CD4-positive, alpha-beta T cell treated with Interleukin-2 at 100 ng/mL for 4 hours (primary cell): ENCODE measurements at places on chromosomes 12 and 14.

GRCh38 chr12:46304070-46304469 lies 35.2 kb upstream of the SLC38A1 start:
- DNase-seq: no peak

- no peak for DNase-seq
Observed at GRCh38 chr12:93460902-93461301, 6.4 kb upstream of the MRPL42 start.

- no peak for DNase-seq
Observed at GRCh38 chr12:46722394-46723185, 103.2 kb downstream of the SLC38A4 start.

DNA sequence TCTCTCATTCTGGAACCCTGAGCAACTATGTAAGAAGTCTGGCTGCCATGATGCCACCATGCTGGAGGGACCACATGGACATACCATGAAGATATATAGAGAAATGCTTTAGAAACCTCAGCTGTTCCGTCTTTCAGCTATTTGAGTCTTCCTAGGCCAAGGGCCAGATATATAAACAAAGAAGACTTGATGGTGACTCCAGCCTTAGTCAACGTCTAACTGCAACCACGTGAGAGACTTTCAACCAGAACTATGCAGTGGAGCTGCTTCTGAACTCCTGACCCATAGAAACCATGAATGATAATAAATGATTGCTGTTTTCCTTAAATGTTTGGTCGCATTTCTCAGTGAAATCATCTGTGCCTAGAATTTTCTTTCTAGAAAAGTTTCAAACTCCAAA lies 20.0 kb upstream of the KITLG start:
- DNase-seq: no peak

DNA sequence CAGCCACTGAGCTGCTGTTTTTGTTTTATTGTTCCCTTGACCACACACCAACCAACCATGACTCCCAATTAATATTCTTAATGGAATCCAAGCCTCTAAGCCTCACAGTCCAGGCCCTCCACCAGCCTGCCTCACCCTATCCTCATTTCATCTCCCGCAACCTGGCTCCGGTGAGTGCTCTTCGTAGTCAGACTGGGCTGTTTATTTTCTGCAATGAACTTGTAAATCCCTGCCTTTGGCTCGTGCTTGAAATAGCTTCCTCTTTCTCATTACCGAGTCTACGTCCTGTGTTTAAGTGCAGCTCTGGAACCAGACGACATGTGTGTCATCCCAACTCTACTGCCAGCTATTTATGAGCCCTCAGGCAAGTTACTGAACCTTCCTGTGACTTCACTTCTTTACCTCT lies 12.4 kb upstream of the ETFBKMT start:
- no peak for DNase-seq

DNA sequence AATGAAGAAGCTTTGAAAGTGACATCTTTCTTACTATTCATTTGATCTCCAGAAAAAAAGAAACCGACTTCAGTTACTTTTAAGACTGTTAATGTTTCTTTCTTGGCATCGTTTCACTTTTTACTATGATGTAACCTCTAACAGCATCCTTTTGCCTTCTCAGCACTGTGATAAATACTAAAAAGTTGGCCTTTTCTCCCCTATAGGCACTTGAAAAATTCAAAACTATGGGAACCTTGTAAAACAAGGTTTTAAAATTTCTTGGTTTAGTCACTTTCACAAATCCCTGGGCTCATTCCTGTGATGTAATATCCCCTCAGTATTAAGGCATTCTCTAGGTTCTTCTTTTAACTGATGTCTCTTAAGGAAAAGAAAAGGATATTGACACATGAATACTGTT lies 281.8 kb downstream of the EGLN3 start:
- DNase-seq: no peak

- DNase-seq: no peak
Observed at GRCh38 chr12:3152892-3153291, 75.7 kb downstream of the TSPAN9 start.

- no peak for DNase-seq
Observed at GRCh38 chr12:26631846-26632245, 201.1 kb downstream of the ITPR2 start.

- no peak for DNase-seq
Observed at GRCh38 chr12:13229504-13229903, 33.0 kb downstream of the EMP1 start.

GRCh38 chr12:131752451-131752850 lies 41.6 kb downstream of the SFSWAP start:
- DNase-seq: no peak

DNA sequence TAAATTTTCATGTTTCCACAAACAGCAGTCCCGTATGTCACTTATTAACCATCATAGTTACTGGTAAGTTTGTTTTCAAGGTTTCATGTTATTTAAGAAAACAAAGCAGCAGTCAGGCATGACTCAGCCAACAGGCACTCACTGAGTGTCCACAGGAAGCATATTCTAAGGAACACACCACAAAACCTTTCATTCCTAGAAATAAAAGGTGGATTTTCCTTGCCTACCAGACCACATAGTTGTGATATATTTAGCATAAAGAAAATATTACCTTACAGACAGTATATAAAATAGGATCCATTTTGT lies 143.3 kb upstream of the AVPR1A start:
- DNase-seq: no peak

- no peak for DNase-seq
Observed at GRCh38 chr12:76713130-76713529, 50.8 kb upstream of the ZDHHC17 start.

DNA sequence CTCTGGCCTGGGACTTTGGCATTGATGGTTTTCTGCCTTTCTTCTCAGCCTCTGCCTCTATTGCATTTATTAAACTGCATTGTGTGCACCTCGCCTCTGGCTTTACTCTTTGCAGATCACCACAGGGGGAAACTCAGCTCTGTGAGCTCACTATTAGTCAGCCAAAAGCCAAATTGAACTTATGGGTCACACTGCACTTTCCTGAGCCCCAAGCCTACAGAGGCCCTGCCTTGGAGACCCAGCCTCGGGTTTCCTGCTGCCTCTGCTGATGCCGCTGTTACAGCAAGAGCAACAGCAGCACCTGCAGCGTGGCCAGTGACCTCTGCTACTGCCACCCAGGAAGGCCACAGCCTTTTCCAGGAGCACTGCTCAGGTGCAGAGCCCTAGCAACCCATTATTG lies 122.5 kb downstream of the DAD1 start:
- no peak for DNase-seq

DNA sequence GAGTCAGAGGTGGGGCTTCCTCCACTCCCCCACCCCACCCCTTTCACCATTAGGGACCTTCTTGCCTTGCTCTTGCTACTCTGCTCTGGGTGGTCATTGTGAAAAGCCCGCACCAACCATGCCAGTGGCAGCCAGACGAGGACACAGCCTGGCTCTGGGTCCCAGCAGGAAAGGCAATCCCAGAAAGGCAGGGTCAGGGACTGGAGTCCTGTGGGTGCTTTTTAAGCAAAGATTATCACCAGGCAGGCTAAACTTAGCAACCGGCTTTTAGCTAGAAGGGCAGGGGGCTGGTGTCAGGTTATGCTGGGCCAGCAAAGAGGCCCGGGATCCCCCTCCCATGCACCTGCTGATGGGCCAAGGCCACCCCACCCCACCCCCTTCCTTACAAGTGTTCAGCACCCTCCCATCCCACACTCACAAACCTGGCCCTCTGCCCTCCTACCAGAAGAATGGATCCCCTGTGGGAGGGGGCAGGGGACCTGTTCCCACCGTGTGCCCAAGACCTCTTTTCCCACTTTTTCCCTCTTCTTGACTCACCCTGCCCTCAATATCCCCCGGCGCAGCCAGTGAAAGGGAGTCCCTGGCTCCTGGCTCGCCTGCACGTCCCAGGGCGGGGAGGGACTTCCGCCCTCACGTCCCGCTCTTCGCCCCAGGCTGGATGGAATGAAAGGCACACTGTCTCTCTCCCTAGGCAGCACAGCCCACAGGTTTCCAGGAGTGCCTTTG lies 1.2 kb upstream of the GAPDH start:
- DNase-seq: no peak

DNA sequence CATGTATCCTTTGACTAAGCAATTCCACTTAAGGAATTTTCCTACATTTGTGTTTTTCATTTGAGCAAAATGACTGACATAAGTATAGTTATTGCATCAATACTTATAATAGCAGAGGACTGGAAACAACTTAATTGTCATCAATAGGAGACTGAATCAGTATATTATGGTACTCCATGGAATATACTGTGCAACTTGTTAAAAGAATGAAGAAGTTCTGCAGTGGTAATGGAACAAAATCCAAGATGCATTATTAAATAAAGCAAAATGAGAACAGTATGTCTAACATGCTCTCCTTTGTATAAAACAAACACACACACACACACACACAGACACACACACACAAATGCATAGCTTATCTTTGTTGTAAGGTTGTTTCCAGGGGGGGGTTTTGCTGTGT lies 303.1 kb downstream of the RAD51B start:
- DNase-seq: no peak

DNA sequence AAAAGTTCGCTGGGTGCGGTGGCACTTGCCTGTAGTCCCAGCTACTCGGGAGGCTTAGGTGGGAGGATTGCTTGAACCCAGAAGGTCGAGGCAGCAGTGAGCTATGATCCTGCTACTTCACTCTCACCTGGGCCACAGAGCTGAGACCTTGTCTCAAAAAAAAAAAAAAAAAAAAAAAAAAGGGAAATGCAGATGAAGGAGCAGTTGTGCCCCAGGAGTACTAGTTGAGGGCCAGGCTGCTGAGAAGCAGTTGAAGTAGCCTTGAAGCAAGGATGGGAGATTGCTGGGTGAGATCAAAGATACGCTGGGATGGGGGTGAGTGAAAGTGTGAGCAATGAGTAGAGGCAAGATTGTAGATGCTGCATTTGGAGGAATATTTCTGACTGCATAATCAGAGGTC lies 93.4 kb upstream of the DNM1L start:
- no peak for DNase-seq

DNA sequence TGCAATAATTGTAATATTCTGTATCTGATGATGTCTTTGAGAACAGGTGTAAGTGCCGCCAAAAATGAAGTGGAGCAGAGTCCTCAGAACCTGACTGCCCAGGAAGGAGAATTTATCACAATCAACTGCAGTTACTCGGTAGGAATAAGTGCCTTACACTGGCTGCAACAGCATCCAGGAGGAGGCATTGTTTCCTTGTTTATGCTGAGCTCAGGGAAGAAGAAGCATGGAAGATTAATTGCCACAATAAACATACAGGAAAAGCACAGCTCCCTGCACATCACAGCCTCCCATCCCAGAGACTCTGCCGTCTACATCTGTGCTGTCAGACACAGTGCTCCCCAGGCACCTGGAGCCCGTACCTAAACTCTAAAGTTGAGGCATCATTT lies 268.7 kb downstream of the DAD1 start:
- no peak for DNase-seq

DNA sequence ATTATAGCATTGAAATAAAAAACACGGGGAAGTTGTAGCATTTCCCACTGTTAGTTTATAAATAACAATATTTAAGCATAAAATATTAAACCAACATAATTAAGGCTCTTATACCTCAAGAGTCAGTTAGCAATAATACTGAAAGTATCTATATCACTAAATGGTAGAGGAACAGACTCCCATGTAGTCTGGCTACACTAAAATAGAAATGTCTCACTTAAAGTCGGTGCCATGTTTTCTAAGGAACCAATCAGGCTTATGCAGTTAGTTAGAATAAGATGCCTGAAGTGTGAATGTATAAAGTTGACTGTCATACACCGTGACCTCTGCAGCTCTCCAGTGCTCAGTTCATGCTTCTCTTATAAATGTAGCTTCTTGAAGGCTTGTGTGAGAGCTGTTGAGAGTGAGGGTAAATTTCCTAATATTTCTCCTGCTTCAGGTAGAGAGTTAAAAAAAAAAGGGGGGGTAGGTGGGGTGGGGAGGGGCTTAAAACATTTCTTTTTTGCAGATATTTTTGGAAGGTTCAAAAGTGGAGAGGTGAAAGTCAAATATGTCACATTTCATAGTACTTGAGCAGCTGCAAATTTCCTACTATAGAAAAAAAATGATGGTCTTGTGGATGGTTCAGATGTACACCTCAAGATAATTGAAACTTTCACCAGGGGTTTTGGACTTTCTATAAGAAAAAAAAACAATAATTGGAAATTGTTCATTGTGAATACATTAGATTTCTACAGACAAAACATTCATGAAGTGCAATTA lies 64.5 kb downstream of the PTCSC3 start:
- DNase-seq: no peak

- DNase-seq: peak; percentile 9
Observed at GRCh38 chr14:58401587-58401986, 5.9 kb downstream of the TOMM20L start.

DNA sequence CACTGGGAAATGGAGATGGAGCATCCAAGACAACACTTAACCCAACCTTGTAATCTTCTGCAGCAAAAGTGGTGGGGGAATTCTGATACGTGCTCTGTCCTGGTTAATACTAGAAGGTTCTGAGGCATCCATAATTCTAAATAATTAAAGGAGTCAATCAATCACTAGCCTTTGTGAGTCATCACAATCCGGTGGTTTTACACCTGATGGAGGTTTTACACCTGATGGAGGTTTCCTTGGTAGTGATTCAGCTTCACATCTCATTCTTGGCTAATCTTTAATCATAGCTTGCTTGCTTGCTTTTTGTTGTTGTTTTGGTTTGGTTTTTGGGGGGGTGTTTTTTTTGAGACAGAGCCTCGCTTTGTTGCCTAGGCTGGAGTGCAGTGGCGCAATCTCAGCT lies 343.4 kb downstream of the DPF3 start:
- no peak for DNase-seq

DNA sequence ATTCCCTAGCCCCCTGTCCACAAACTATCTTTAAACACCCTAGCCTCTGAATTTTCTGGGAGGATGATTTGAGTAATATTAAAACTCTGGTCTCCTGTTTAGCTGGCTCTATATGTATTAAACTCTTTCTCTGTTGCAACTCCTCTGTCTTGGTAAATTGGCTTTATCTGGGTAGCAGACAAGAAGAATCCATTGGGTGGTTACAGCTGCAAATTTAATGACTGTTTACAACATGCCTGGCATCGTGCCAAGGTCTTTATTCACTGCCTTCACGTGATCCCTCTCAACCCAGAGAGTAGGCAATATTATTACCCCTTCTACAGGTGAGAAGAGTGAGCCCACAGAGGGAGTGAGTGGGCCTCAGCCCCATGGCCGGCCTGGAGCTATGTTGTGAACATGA lies 77.8 kb upstream of the MYL2 start:
- DNase-seq: no peak

DNA sequence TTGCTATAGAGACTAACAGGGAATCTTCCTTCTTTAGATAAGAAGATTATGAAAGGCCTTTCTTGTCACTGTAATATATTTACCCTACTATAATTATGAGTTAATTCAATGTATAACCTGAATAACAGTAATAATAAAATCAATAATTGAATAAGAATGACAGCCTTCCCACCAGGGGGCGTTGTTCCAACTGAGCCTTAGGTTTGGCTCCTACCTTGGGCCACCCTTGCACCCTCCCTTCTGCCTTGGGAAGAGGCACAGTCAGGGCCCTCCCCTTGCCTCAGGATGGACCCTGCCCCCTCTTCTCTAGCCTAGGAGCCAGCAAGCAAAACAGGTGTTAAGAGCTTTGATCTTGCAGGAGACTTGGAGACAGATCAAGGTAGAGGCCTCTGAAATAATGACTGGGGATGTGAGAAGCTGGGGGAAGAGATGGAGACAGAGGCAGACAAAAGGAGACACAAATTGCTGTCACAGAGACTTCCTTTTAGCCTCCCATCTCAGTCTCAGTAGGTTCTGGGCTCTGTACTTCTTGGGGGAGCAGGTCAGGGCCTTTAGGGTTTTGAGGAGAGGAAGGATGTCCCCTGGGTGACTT lies 40.1 kb upstream of the CISTR start:
- peak; percentile 21 for DNase-seq

- no peak for DNase-seq
Observed at GRCh38 chr14:103862393-103862782, 15.0 kb upstream of the PPP1R13B start.
